ENCODE measurements at places on chromosomes 2 and 18. TPM values are rescaled to one million over a fixed set of nuclear protein-coding genes. Genes with fewer than 3 reads are reported as not detected.

MAP3K19 gene
- 3.1 TPM for total RNA-seq

FER1L5 gene
- total RNA-seq, result 1.4 TPM

SPRED2 gene
- 16.3 TPM for total RNA-seq

PRLH gene
- not detected for total RNA-seq

RBM44 gene
- 2.2 TPM for total RNA-seq

NPHP1 gene
- 7.2 TPM for total RNA-seq

EVA1A gene
- 0.36 TPM for total RNA-seq

CROCC2 gene
- total RNA-seq, result not detected

TDRD15 gene
- total RNA-seq, result 0.18 TPM

CDH2 gene
- 134 TPM for total RNA-seq

EPB41L5 gene
- total RNA-seq, result 66.3 TPM

TGFA gene
- total RNA-seq, result 11.2 TPM

TUBA4B gene
- total RNA-seq, result not detected

DSC3 gene
- 0.36 TPM for total RNA-seq

CAMKMT gene
- total RNA-seq, result 11.0 TPM

TMEM87B gene
- total RNA-seq, result 11.5 TPM

FAM124B gene
- total RNA-seq, result 5.2 TPM

- no peak for DNase-seq
Observed at GRCh38 chr18:23658285-23658684, 4.4 kb downstream of the ANKRD29 start.

- no peak for DNase-seq
Observed at GRCh38 chr2:9071032-9071431, 67.5 kb upstream of the MBOAT2 start.

DNA sequence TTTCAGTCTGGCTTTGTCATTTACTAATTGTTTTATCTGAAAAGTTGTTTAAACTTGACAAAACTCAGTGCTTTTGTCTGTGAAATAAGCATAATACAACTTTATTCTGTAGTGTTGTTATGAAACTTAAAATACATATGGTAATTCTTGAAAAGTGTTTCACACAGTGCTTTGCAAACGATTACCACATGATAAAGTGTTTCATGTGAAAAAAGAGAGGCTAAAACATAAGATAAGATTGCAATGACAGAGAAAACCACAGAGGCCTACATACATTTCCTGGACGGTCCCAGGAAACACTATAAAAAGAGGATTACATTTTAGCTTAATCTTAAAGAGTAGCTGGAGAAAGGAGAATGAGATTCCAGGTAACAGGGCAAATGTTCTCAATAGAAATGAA, 1934.6 kb upstream of the LRRTM1 start:
- DNase-seq, result no peak

DNA sequence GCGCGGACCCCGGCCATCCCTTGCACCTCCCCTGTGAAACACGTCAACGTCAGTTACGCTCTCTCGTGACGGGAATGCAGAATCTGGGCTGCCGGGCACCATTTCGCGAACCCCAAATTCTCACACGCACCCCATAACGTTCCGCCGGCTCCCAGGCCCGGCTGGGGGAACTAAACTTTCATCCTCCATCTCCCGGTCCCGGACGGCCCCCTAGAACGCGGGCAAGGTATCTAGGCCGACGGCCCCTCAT, 544 bp downstream of the DNAJC27 start:
- DNase-seq, result peak; percentile 36

DNA sequence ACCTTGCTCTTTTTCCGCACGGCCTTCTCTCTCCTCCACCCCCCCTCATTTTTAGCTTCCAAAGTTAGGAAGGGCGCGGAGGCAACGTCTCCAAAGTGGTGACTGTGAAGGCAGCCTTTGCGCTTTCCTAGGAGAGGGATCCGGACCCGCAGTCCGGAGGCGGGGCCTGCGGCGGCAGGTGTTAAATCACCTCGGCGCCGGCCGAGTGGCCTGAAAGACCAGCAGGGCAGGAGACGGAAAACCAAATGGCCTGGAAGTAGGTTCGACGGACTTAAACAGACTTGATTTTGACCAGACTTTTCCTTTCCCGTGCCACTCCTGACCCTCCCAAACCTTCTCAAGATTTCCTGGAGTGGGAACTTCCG, 615 bp downstream of the GORASP2 start:
- DNase-seq, result peak; percentile 44

- DNase-seq, result no peak
Observed at GRCh38 chr18:42527766-42528165, 572.7 kb downstream of the PIK3C3 start.

GRCh38 chr18:51417643-51418483, 220.4 kb upstream of the MEX3C start:
- DNase-seq, result no peak

DNA sequence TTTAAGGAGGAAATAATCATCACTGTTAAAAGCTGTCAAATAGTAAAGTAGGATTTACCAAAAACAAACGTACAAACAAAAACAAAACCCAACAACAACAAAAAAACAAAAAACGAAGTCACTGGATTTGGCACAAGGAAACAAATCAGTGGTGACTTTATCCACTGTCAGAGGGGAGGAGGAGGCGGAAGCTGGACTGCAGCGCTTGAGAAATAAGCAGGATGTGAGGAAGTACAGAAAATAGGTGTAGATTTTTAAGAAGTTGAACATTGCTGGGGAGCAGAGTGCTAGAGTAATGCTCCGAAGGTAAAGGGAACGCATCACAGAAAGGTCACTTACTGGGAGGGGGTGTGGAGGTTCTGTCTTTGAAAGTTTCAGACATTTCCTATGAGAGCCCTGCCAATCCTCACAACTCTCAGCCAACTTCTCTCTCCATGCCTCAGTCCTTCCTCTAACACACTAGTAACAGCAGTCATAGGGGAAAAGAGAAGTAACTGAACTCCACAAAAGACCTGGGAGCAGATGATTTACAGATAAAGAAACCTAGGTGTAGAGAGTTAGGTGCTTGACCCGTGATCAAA, 220.2 kb upstream of the SMAD7 start:
- DNase-seq, result no peak

DNA sequence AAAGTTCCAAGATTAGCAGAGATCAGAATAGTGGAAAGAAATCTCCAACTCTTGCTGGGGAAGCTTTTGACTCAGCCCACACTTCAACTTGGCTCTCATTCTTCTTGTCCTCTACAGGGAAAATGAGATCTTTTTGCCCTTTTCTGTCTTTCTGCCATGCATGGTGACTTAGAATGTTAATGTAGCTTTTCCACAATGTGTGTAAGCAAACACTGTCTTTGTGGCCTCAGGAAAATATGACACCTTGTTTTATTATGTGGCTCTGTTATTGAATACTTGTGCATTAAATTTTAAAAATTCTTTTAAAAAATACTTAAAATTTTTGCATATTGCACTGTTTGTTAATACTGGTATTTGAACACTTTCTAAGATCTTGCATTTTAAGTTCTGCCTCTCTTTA, 65.4 kb upstream of the WDR75 start:
- no peak for DNase-seq

GRCh38 chr2:241540771-241541561, 17.6 kb upstream of the BOK start:
- peak; percentile 87 for DNase-seq

GRCh38 chr2:187057466-187057865, 208.5 kb upstream of the ZSWIM2 start:
- no peak for DNase-seq

- no peak for DNase-seq
Observed at GRCh38 chr18:8930990-8931616, 171.4 kb upstream of the NDUFV2 start.

DNA sequence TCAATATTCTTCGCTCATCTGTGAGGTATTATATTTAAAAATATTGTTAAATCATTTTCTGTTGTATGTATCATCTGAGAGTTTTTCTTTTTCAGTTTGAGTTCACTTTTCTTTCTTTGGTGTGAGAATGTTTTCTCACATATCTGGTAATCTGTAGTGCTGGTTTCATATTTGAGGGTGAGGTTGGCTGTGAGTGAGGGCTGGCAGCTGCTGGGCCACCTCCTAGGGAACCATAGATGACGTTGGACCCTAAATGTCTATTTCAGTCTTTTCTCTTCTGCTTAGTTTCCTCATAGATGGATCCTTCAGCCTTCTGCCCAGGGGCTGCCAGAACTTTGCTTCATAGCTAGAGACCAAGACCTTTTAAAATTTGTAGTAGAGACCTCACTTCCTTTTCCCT, 33.5 kb downstream of the MGAT5 start:
- DNase-seq, result no peak

GRCh38 chr2:99729104-99730025, 239.5 kb upstream of the REV1 start:
- no peak for DNase-seq

DNA sequence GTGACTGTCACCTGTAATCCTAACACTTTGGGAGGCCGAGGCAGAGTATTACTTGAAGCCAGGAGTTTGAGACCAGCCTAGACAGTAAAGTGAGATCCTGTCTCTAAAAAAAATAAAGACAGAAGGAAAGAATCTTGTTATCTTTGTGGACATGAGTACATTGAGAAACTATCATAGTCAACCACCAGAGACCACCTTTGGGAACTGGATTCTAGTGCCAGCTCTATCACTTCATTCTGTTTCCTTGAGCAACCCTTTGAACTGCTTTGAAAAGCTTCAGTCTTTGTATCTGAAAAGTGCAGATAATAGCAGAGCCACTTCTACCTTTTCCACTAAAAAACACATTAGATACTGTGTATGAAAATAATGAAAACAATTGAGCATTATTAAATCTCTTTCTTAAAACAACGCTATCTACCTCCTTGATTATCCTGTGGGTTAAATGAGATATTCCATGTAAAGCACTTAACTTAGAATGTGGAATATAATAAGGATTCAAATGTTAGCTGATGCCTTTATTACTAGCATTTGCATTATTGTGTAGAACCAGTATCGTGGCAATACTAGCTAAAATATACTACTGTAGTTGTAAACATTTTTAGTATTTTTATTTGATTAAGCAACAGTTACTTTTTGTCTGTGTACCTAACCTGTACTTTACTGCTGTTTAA, 8.8 kb downstream of the GORASP2 start:
- no peak for DNase-seq

DNA sequence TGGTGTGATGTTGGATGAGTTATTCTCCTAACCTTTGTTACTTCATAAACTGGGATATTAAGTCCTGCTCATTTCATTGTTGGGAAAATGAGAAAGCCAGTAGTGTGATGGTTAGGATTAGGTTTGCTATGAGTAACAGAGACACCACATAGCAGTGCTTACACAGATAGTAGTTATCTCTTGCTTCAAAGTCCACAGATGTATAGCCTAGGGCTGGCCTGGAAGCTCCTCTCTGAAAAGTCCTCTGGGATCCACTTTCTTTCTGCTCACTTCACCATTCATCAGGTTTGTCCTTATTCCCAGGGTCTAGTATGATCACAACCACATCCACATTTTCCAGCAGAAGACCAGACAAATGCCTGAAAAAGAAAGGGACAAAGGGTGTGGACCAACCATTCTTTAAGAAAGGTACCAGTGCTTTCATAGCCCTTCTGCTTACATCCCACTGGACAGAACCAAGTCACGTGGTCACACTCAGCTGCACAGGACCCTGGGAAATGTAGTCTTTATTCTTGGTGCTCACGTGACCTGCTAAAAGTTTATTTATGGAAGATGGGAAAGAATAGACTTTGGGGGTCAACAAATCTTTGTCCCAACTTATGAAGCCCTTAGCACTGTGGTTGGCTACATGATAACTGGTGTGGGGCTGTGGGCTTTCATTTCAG, 108.9 kb downstream of the INSIG2 start:
- DNase-seq, result no peak

DNA sequence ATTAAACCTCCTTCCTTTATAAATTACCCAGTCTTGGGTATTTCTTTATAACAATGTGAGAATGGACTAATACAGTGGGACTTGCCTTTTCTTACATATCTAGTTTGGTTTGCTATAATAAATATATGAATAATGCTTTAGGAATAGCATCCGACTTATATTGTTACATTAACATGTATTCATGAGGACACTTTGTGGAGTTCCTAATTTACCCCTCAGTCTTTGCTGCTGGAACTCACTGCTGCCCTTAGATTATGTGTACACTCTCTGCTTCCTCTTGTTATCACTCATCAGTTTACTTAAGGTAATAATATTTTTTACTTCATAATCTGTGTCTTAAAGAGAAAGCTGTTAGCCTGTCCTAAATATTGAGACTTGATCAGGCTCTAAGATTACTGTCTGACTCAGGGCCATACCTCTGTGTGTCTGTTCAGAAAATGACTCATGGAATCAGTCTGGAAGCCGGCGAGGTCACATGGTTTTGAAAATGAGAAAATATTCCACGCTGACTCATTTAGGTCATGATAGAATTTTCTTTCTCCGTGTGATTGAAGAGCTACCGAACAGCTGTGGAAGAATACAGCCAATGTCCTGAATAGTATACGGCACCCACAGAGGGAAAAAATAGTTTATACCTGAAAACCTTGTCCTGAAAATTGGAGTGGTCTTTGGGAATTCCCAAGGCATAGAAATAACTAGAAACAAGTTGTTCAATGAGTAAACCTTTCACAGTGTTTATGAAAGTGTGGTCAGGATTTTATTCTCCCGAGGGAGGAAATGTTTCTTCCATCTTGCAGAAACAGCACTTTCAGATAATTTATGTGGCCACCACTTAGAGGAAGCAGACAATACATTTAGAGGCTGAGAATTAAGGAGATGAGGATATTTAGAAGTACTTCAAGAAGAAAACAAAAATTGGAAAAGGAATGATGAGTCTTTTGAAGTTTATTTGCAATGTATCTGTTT, 156.4 kb downstream of the DSEL start:
- DNase-seq, result no peak

DNA sequence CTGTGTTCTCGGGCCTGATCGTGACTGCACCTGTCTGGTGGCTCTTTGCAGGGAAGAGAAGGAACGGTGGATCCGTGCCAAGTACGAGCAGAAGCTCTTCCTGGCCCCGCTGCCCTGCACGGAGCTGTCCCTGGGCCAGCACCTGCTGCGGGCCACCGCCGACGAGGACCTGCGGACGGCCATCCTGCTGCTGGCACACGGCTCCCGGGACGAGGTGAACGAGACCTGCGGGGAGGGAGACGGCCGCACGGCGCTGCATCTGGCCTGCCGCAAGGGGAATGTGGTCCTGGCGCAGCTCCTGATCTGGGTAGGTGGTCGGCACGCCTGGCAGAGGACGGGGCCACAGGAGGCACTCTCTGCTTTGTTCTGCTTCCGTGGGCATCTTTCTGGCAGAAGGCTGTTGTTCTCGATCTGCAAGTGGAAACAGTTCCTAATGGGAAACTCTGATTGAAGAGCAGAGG, 48.0 kb downstream of the GBX2 start:
- DNase-seq, result peak; percentile 74

- DNase-seq, result peak; percentile 32
Observed at GRCh38 chr2:70258532-70258875, 567 bp downstream of the PCYOX1 start.

- no peak for DNase-seq
Observed at GRCh38 chr18:37476182-37476581, 89.4 kb downstream of the CELF4 start.

DNA sequence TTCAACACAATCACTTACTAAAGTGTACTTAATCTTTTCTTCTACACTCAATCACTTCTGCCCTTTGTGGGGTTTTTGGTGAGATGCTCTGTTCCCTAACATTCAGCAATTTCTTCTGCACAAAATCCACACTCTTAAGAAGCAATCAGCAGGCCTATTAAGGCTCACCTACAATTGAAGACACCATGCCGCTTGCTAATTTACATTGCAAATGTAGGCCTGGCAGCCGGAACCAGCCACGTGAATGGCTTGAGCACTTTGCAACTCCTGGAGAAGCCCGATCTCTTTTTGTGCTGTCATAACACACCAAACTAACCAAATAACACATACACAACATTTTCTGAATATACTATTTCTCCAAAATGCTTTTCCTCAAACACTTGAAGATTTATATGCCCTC, 66.3 kb downstream of the NYAP2 start:
- no peak for DNase-seq

GRCh38 chr18:67519592-67519991, 3.1 kb upstream of the DSEL start:
- no peak for DNase-seq
